ENCODE measurements at places on chromosomes 3 and 15.

DNA sequence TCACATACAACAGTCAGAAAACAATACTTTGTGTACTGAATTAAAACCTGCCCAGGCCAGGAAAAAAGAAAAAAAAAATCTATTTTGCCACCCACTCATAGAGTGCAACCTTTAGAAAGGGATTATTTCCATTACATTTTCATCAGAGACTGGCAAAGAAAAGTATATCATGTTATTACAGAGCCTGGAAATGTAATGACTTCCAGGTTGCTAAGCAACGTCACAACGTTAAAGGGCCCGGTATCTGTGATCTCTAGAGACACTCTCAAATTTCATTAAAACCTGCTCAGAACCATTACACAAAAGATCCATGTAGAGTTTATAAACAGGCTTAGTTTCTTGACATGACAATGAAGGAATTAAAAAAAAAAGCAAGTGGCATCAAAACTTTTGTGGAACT is 170.5 kb downstream of the CTNNB1 start:
- DNase-seq = no peak

- no peak for DNase-seq
Measured at GRCh38 chr3:28972921-28973320, 307.9 kb upstream of the RBMS3 start.

- no peak for DNase-seq
Measured at GRCh38 chr3:54954521-54954920, 26.7 kb upstream of the LRTM1 start.

DNA sequence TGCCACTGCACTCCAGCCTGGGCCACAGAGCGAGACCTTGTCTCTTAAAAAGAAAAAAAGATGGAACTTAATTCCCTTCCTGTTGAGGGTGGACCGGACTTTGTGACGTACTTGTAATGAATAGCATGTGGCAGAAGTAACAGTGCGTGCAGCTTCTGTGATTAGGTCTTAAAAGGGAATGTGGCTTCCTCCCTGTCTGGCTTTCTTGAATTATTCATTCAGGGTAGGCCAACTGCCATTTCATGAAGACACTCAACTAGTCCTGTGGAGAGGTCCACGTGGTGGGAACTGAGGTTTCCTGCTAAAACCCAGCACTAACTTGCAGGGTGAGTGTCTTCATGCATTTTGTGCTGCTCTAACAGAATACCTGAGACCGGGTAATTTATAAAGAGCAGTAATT is 98.9 kb upstream of the PIAS1 start:
- DNase-seq = no peak

DNA sequence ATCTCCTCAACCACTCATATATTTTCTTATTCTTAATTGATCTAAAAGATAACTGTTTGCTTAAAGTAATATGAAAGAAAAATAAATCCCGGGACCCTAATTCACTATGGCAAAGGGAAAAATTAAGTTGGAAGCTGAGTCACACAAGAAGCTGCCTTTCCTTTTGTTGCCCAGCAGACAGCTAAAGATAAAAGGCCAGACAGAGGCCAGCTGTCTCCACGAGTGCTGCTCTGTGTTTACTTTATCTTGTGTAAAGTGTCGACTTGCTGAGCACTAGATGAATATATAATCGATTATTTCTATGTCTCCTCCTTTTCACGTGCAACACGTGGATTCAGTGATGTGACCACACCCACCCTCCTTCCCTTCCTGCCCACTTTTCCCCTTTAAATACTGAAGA is 52.8 kb upstream of the NSMCE3 start:
- DNase-seq = no peak

GRCh38 chr3:16912400-16913263 is 27.9 kb downstream of the PLCL2 start:
- no peak for DNase-seq

GRCh38 chr3:176769547-176770190 is 427.6 kb downstream of the TBL1XR1 start:
- no peak for DNase-seq

DNA sequence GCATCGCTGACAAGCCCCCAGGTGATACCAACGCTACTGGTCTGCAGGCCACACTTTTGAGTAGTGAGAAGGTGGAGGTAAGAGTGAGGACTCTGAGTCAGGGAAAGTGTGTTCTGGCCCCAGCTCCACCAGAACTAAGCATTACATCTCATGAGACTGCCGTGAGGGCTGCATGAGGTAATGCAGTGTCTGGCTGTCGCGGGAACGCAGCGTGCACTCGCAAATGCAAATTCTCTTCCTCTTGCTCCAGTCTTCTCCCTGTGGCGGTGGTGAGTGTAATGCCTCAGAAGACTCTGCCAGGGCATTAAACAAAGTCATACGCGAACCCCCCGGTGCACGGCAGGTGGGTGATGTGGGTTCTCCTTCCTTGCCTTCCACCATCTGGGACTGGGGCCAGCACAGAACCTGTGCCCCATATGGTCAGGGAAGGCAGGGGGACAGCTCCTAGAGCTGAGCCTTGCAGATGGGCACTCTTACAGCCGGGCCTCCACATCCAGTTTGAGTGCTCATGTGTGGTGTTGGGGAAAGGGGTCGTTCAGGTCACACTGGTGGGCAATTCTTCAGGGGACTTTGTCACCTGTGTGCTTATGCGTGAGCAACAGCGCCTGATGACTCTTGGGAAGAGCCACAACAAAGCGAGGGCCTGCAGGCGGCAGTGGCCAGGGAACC is 175.8 kb downstream of the XXYLT1 start:
- DNase-seq = no peak

DNA sequence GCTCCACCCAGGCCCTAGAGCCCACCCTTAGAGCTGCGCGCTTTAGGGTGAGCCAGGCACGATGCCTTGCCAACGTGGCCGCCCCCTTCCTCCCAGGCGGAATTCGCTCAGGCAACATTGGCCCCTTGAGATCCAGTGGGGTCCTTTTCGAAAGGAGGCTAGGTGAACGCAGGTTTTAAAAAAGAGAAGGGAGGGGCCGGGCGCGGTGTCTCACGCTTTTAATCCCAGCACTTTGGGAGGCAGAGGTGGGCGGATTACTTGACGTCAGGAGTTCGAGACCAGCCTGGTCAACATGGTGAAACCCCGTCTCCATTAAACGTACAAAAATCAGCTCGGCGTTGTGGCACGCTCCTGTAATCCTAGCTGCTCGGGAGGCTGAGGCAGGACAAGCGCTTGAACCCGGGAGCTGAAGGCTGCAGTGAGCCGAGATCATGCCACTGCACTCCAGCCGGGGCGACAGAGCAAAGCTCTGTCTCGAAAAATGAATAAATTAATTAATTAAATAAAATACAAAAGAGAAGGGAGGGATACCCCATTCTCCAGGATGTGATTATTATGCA is 984 bp upstream of the RPP25 start:
- no peak for DNase-seq

GRCh38 chr3:177179281-177180067 is 17.8 kb downstream of the TBL1XR1 start:
- no peak for DNase-seq
